ENCODE measurements at places on chromosomes 3 and 15.

- DNase-seq, result no peak
Measured at GRCh38 chr3:9781551-9781950, 10.7 kb downstream of the TADA3 start.

DNA sequence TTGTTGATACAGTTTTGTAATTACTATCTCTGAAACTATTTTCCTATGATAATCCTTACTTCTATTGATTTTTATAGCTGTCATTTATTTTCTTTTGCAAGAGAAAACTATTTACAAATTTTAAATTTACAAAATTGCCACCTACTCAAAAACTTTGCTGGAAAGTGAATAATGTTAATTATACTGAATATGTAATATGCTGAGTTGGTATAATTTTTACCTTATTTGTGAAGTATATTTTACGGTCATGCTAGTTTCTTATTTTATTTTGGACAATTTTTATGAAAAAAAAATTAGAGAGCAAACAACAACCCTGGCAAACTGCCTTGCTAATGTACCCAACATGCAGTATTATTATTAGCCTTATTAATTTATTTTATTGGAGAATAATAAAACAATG lies 2.9 kb downstream of the KCNH8 start:
- no peak for DNase-seq

GRCh38 chr3:153042088-153042487 lies 119.9 kb upstream of the RAP2B start:
- DNase-seq, result no peak

- no peak for DNase-seq
Measured at GRCh38 chr3:105315815-105316214, 50.9 kb upstream of the ALCAM start.

GRCh38 chr15:80507131-80507530 lies 102.9 kb downstream of the ARNT2 start:
- no peak for DNase-seq

GRCh38 chr3:114126461-114126860 lies 52.4 kb downstream of the DRD3 start:
- DNase-seq, result no peak

DNA sequence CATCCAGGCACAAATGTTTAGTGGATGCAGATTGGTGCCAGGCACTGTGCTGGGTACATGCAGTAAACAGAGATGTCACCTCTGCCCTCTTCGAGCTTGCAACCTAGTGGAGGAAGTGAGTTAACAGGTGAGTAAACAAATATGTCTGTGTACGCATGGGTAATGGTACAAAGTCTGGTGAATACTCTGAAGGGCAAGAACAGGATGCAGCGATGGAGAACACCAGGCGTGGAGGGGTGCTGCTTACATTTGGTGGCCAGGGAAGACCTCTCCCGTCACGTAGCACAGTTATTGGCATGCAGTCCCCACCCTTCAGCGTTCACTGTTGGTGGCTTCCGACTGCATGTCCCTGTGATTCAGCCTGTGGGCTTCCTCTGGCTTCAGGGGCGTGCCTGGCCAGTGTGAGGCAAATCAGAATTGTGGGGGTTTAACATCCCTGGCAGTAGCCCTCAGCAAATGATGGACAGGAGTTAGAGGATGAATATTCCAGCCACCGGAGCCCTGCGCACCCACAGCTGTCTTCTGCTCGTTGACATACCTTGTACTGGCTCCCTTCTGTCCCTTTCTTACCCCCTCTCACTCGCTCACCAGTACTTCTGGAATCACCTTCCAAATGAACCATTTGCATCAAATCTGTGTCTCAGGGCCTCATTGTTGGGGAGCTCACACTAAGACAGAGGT lies 9.1 kb upstream of the HDAC11 start:
- no peak for DNase-seq

DNA sequence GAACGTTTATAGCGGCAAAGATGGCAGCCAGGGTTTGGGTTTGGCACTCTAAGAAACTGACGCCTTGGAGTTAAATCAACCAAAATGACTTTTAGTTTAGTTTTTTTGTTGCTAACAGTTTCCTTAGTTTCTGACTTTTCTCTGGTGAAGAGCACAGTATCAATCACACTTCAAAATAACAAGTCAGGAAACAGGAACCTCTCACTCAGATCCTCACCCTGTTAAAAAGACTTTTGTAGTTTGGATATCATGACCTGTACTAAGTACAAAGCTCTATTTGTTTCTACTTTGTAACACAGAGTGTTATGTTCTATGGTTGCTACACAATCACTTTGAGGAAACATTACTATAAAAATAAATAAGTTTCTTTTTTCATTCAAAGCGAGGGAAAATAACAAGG lies 51.1 kb downstream of the ATP10A start:
- no peak for DNase-seq

GRCh38 chr15:31489281-31489680 lies 162.6 kb downstream of the KLF13 start:
- DNase-seq, result no peak

DNA sequence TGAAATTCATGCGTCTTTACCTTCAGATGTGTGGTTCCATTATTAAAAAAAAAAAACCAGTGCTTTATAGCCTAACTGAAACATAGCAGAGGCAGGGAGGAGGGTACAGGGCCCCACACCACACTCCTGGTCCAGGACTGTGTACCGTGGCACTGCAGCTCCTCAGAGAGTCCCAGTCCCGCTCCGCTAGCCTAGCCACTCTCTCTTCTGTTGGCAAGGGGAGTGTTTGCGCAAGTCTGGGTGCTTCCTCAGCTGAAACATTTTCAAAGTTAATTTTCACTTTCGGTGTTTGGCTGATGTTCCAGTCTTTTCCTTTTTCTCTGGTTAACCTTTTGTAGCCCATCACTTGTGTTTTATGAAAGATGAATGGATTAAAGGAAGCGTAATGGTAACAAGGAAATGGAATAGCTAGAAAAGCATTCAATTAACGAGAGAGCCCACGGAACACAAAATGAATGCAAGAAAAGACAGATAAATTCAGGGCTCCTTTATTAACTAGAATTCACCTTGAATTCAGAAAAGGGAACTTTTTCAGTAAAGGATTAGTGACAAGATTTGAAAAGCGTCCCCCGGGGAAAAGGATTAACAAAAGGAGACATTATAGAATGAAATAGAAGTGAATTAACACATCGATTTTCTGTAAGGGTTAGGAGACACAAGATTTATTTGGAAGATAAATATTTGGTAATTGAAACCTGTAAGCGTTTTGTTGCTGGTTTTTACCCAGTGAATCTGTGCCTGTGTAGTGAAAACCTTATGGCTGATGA lies 177.0 kb downstream of the CACNA2D3 start:
- DNase-seq, result no peak

- no peak for DNase-seq
Measured at GRCh38 chr15:40702077-40702476, 7.1 kb downstream of the RAD51 start.

DNA sequence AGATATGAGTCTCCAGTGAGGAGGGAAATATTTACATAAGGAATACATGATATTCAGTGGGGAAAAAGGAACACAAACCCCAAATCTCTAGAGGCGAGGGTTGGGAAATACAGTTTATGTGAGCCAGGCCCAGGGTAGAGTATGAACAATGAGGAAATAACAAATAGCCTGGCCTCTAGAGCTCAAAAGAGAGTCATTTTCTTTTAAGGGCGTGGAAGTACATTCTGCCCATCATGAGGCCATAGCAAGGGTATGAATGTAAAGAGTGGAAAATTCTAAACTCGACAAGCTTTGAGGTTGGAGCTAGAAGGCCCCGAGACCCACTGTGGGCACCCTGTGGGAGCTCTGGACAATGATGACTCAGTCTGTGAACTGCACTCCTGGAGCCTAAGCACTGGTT lies 27.8 kb upstream of the IGF2BP2 start:
- DNase-seq, result no peak

DNA sequence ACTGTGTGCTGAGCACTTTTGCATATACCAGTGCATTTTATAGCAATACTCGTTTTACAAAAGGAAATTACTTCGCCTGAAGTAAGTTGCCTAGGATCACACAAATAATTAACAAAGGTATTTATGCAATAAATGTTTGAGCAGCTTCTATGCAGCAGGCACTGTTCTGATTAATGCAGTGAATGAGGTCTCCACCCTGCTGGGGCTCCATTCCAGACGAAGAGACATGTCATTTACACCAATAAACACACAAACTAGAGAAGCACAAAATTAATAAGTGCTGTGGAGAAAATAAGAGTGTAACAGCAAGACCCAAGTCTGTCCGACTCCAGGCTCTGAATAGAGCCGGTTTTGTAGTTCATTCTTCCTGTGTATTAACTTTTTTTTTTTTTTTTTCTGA lies 17.5 kb downstream of the NOX5 start:
- DNase-seq, result no peak

GRCh38 chr15:48596841-48597240 lies 48.7 kb downstream of the FBN1 start:
- DNase-seq, result no peak

DNA sequence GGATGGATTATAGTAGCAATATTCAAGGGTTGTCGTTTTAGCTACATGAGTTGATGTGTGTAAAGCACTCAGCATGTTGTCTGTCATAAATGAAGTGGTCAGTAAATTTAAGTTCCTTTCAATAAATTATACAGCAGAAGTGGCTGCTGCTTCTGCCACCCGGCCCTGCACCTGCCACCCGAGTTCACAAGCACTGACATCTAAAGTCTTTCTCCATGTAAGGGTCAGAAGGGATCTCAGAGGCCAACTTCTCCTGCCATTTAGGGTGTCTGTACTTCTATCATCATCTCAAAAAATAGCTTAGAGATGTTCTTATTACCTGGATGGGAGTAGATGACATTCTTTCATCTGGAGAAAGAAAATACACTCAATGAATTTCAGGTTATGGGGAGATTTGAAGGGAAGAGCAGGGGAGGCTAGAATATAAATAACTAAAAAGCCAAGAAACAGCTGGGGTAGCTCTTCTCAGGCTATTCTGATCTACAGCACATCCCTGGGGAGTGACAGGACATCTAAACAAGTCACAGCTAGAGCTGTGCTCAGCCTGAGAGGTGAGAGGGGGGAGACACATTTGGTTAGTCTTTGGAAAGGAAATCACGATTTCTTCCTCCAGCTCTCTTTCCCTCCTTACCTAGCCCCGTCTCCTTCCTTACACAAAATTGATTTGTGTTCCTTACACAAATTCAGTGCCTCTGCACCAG lies 8.0 kb downstream of the GCSAM start:
- DNase-seq, result no peak

DNA sequence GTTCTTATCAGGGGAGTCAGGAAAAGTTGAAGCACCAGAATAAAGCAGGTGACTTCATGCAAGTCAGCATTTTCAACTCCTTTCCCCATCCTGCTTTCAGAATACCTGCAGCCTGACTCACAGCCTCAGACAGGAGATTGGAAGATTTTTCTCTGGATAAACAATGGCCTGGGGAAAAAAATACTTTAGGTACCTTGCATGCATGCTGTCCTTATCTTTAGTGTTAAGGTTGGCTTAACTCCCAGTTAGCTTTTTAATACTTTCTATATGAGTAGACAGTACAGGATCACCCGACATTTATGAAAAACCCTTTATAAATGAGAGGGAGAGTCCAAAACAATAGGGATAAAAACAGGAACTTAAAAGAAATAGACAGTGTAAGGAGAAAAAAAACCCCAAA lies 53.6 kb downstream of the PAK2 start:
- DNase-seq, result no peak

- DNase-seq, result no peak
Measured at GRCh38 chr3:54062546-54062945, 59.8 kb upstream of the CACNA2D3 start.

DNA sequence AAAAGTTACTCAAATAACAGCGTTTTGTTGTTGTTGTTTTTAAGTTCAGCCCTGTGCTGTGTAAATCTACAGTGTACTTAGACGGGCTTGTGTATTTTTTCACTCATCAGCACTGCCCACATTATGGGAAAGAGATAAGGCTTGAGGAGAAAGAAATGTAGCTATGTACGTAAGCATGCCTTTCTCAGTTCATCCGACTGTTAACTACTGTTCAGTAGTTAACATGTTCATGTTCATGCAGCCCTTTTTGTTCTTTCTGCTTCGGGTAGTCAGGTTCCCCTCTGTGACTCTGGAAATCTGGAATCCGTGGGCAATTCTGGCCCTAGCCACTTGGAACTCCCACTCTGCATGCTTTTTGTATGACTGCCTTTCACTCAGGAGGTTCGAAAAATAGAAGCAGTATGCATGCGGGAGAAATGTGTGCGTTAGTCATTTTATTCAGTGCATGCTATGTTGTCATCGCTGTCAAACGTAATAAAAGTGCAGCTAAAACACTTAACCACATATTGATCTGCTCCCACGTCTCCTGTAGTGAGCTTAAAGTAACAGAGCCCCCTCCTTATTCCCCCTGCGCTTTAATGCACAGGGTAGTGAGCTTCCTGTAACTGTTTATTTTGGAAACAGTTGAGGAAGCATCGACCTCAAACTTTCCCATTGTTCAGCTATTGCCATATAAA lies 283.1 kb upstream of the NR2F2 start:
- DNase-seq, result no peak

DNA sequence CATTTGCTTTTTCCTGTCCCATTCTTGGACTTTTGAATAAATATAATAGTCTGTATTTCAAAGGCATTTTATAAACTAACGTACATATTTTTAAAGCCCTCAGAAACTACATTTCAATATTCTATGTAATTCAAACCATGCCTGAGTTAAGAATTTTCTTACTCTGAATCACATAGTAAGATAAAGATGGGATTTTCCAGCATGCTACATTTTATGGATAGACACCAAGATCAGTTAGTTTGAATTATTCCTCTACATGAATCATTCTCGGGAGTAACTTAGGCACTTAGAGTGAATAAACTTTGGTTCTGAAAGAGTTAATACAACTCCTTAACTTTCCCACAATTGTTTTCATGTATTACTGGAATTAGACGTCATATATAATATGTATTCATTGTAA lies 713.3 kb upstream of the CBLB start:
- DNase-seq, result no peak

- no peak for DNase-seq
Measured at GRCh38 chr3:57154470-57155309, 10.5 kb downstream of the IL17RD start.

DNA sequence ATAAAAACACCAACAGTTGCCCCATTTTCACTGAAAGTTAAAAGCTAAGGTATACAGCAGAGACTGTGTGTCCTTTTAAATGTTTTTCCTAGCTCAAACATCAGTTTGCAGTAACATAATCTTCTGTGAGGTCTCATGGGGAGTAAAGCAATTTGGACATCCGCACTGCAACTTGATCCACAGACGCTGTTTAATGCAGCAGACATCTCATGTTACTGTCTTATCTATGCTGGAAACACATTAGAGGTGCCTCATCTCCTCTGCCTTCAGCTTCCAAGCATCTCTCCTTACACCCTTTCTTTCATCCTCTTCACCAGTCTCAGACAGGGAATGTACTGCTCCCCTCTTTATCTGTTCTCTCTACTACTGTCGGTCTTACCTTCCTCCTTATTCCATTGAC lies 53.7 kb upstream of the ATP11B start:
- no peak for DNase-seq

Data from stimulated activated CD8-positive, alpha-beta memory T cell treated with anti-CD3 and anti-CD28 coated beads, Interleukin-2, amount 100 ng/mL, for 1 hour (primary cell).